ENCODE measurements at places on chromosomes 2 and 18. TPM values are rescaled to one million over a fixed set of nuclear protein-coding genes. Genes with fewer than 3 reads are reported as not detected.

The C1QL2 gene
- not detected for total RNA-seq

The ICA1L gene
- 39.8 TPM for total RNA-seq

The DHRS9 gene
- total RNA-seq = 0.31 TPM

The CRYBA2 gene
- total RNA-seq = not detected

DNA sequence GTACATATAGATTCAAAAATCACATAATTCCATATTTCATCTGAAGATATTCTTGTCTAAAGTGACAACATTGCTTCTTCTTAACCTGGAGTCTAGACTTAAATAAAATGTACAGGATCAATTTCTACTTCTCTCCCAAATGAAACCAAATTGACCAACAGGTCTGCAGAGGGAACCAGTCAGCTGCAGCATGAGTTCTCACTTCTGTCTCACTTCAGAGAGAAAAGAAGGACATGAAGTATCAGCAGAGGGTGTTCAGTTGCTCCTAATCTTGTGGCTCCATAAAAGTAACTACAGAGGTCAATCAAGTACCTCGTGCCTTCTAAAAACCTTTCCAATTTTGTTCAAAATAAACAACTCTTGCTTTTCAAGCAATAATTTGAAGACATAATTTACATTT, 47.2 kb upstream of the MAP2 start:
- no peak for ATAC-seq

DNA sequence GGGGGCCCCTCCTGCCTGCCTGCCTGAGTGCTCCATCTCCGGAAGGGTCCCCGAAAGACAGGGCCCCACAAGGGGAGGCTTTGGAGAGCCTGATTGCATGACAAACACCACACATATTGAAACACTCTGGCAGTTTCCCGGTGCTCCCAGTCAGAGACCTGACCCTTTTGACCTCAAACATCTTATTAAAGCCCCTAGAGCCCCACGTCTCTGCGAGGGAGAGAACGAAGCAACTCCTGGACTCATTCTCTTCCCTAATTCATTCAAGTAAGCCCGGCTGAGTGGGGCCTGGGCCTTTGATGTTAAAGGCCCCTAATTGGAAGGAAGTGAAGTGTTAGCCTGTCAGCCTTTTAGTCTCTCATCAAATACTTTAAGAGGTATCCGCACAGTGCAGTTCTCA, 335.6 kb downstream of the CYRIA start:
- ATAC-seq = no peak

DNA sequence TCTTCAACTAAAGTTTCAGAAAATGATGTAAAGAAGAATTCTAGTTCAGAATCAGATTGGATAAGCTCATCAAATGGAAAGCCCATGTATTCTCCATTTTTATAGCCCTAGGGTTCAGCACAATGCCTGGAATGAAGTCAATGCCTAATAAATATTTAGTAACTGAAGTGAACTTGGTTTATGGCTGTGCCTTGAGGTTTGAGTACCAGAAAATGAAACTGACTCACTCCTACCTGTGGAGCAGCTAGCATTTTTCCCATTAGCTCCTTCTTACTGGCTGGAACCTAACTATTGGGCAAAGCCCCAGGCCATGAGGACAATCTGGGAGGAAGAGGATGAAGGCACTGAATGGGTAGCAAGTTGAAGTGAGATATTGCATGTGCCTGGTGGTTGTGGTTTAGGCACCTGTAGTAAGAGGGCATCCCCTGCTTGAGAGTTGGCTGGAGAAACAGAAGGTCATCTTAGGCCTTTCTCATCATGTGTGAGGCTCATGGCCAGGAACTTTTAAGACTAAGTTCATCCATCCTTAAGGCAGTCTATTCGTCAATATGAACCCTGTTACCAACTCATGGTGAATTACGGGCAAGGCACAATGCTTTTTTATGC, 85.0 kb upstream of the LYPD1 start:
- ATAC-seq = no peak

GRCh38 chr2:187017438-187017837, 168.5 kb upstream of the ZSWIM2 start:
- no peak for ATAC-seq

DNA sequence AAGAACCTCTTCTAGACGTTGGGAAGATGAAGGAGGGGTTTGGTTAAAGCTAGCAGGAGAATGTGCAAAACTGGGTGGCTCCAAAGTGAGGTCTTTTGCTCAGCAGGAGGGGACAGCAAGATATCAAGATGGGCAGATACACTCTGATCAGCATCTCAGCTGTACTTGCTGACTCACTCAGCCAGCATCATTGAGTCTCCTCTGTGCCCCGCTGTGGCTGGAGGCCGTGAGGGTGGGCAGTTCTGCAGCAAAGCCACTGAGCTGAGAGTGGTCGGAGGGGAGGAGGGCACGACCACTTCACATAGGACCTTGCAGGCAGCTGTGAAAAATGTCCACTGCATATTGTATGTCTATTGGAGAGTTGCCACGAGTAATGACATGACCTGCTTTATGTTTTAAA, 152.0 kb downstream of the CAPN13 start:
- ATAC-seq = no peak

DNA sequence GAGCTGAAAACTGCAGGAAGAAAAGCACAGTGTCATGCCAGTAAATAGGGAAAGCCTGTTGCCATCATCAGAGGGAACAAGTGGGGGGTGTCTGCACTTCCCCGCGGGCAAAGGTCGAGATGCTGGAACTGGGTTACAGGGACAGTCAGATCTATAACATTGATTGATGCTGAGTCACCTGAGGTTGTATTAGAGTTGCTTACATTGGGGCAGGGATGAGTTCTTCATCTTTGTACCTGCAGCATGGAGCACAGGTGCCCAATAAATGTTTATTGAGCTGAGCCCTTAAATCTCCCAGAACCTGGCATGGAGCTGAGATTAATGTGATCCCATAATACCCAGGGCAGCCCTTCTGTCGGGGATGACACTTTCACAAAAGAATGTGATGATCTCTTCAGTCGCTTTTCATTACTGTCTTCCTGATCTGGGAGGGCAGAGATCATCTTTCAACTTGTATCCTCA, 5.9 kb upstream of the RNF152 start:
- ATAC-seq = no peak

- no peak for ATAC-seq
Observed at GRCh38 chr2:191190435-191190834, 39.6 kb upstream of the STAT4 start.
